Stimulated activated CD4-positive, alpha-beta T cell treated with anti-CD3 and anti-CD28 coated beads, TNF-alpha, amount 100 ng/mL, for 4 hours (primary cell): ENCODE measurements at places on chromosomes 2 and 18.

- DNase-seq, result peak; percentile 26
Observed at GRCh38 chr2:25362434-25363145, 20.9 kb upstream of the DNMT3A start.

DNA sequence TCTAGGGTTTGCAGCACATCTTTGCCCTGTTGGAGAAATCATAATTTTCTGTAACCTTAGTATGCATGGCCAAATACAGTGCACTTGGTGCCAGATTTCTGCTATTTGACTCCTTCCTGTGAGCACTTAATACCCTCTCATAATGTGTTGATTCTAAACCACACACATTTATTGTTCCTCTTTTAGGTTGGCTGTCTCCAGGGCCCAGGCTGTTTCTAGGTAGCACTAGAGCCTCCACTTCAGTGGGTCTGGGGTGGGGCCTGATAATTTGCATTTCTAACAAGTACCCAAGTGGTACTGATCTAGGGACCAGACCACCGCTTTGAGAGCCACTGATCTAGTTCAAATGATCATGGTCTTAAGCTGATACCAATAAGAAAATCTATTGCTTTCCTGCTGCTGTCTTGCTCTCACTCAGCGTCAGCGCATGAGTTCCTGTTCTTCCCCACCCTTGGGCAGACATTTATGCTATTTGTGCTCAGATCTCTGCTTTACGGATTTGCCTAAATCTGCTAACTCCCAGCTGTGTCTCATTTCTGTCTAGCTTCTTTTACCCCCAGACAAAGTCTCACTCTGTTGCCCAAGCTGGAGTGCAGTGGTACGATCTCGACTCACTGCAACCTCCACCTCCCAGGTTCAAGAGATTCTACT, 7.4 kb downstream of the PTRHD1 start:
- no peak for DNase-seq

GRCh38 chr2:45974056-45974455, 322.6 kb downstream of the PRKCE start:
- DNase-seq, result no peak

DNA sequence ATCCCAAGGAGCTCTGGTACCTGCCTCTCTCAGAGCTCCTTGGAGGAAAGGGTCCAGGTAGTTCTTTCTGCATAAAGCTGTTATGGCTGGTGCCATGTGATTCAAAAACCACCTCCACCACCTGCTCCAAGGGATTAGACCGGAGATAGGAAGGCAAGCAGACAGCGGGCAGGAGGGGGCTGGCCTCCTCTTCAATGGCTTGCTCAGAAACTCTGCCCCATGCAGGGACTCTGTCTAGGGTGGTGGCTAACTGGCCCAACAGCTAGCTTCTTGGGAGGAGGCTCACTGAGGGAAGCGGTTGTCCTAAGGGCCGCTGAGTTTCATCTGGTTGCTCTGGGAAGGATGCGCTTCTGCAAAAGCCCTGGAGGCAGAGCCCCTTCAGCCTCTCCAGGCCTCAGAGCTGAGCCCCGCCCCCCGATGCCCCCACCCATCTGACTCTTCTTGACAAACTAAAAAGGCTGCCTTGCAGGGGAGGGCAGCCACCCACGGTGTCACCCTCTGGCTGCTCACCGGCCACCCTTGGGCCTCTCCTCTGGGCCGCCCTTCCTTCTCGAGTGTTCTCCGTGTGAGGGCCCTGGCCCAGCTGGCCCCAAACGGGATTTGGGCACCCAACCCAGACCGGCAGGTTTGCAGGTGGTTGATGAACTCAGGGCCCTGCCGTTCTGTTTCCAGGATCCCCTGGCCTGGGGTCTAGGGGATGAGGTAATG, 90.2 kb downstream of the MCFD2 start:
- DNase-seq, result no peak

GRCh38 chr2:47536696-47537095, 133.7 kb downstream of the MSH2 start:
- DNase-seq, result no peak

DNA sequence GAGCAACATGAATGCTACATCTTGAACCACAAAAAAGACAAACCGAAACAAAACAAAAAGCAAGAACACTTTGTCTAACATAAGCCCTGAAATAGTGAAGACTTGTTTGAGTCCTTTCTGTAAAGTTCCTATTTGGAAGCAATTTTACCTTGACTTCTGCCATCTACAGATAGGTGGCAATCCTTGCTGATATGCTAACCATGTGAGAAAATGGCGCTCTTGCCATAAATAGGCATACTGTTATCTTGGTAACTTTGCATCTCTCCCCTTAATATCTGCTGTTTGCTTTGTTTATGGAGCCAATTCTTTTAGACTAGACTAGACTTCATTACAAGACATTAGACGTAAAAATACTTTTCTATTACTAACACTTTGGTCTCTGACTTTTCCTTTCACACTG, 49.4 kb upstream of the PNPT1 start:
- DNase-seq, result no peak

DNA sequence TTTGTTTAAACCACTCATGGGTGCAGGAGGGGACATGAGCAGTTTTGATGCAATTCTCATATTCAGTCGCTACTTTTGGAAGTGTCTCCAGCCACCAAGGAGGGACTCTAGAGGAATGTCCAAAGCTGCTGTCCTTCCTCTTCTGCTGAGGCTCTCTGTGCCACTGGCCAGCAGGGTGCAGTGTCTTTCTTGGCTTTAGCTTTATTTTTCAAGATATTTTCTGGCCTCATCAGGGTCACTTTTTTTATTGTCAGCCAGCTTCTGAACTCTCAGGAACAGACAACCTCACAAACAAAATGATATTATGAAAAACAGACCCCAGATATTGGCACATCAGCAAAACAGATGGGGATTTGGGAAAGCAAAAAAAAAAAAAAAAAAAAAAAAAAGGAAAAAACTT, 289.3 kb upstream of the ZSWIM2 start:
- no peak for DNase-seq

- DNase-seq, result no peak
Observed at GRCh38 chr18:25365242-25365641, 13.3 kb upstream of the ZNF521 start.

- no peak for DNase-seq
Observed at GRCh38 chr2:53785366-53785765, 1.4 kb downstream of the ASB3 start.

DNA sequence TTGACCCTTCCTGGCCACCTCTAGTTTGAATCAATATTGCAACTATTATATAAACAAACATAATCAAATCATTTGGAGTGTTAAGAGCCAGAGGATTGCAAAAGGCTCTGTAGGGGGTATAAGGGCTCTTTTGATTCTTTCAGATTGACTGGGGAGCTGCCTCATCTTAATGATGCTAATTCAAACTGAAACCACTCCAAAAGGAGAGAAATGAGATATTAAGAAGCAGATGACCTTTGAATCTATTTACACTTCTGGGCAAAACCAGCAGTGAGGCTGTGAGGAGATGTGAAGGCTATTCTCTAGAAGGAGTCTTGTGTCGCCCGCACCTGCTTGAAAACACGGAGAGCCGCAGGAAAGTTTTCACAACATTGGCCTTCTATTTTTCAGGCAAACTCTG, 311.2 kb upstream of the CRIM1 start:
- DNase-seq, result no peak

- no peak for DNase-seq
Observed at GRCh38 chr18:13501891-13502290, 224.5 kb downstream of the FAM210A start.

GRCh38 chr2:127577208-127577475, 41.7 kb downstream of the MYO7B start:
- DNase-seq, result no peak

DNA sequence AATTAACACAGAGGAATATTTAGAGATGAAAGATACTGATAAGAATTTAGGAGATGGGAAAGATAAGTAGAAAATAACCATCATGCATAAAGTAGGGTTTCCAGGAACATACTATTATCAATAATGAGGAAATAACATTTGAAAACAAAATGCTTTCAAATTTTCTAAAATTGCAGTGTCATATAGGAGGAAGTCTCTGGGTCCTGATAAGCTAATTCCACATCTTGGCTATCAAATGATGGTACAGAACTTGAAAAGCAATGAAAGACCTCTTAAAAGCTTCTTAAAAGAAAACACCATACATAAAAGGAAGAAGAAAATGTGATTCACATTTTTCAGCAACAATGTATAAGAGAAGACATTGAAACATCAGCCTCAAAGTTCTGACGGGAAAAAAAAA, 1024.8 kb downstream of the TSN start:
- DNase-seq, result no peak

GRCh38 chr2:40197121-40197520, 254.8 kb downstream of the SLC8A1 start:
- DNase-seq, result no peak

GRCh38 chr18:41587976-41588375, 367.1 kb upstream of the PIK3C3 start:
- no peak for DNase-seq

DNA sequence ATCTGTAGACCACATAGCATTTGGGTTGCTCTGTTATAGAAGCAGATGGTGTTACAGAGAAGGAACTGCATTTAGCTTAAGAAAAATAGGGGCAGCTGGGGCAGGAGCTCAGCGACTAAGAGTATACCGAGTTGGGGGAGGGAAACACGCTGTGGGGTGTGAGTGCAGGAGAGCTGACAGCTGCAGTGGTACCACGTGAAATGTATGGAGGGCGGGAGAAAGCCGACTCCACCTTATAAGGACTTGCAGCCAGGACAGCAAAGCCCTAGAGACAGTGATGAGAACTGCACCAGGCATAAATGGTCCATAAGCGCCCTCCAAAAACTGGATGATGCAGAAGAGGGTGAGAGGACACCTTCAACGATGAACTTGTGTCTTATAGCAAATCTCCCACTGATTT, 237.6 kb downstream of the PRKCE start:
- DNase-seq, result no peak

- DNase-seq, result no peak
Observed at GRCh38 chr18:73617981-73618380, 529.7 kb downstream of the FBXO15 start.

GRCh38 chr2:204505488-204505887, 39.8 kb upstream of the PARD3B start:
- DNase-seq, result no peak

- DNase-seq, result no peak
Observed at GRCh38 chr18:11980163-11980493, 1.2 kb upstream of the IMPA2 start.

DNA sequence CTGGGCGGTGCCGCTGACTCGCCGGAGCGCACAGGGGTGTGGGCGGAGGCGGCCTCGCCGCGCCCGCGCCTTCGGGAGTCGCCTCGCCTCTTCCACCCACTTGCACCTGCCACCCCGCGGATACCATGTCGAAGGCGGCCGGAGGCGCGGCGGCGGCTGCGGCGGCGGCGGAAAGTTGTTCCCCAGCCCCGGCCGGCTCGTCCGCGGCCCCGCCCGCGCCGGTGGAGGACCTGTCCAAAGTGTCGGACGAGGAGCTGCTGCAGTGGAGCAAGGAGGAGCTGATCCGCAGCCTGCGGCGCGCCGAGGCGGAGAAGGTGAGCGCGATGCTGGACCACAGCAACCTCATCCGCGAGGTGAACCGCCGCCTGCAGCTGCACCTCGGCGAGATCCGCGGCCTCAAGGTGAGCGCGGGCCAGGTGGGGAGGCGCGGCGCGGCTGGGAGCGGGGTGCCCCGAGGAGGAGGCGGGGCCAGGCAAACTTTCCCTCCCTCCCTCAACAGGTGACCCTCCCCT, 766 bp downstream of the CCDC85A start:
- DNase-seq, result no peak

GRCh38 chr2:9722451-9722850, 91.7 kb upstream of the YWHAQ start:
- DNase-seq, result no peak

GRCh38 chr2:182324665-182325064, 102.2 kb downstream of the PDE1A start:
- DNase-seq, result no peak

GRCh38 chr2:61951881-61952280, 46.4 kb downstream of the COMMD1 start:
- no peak for DNase-seq

DNA sequence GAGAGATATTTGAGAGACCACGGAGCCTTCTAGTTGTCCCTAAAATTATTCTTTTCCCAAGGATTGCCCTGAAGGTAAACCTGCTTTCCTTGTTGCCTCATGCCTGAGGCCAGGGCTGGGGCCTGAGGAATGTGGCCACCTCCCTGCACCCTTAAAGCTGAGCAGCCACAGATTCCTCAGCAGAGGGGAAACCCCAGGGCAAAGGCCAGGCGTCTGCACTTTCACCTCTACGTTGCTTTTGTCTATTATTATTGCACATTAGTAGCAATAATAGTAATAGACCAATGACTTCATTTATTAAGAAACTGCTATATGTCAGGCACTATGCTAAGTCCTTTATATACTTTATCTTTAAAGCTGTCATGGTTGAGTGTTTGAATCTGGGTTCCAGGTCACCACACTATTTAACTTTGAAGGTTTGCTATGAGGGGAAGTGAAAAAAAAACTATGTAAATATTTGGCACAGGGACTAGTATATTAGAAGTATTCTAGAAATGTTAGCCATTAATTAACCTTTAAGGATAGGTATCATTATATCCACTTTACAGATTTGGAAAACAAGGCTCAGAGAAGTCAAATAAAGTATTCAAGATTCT, 104.2 kb downstream of the LRRC30 start:
- no peak for DNase-seq

DNA sequence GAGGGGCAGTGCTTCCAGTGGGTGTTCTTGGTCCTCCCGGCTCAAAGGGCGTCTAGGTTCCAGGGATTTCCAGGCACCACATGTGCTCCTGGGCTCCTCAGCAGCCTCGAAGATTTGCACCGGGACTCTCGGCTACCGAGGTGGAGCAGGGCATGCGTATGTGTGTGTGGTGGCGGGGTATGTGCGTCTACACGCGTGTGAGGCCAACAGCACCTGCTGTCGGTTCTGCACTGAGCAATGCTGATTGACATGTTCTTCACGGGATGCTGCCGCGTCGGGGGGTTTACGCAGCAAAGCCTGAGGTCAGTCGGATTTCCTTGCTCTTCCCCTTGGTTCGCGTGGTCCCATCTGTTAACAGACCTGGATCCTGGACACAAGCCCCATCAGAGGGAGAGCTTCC, 119.8 kb downstream of the NDUFA10 start:
- DNase-seq, result no peak

DNA sequence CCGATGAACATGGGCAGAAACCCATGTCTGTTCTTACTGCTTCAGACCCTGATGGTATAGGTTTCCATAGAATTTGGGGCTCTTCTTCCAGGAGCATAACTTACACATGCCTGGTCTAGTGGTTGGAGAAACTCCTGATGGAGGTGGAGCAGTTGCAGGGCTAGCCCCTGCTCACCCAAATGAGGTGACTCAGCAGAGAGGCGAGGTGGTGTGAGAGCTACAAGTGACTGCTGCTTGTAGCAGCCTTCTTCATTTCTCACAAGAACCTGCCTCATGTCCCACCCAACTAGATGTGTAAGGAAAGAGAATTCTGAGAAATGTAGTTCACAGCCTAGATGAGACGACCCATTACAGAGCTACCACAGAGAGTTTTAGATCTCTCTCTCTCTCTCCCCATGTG, 105.3 kb downstream of the ZNF407 start:
- DNase-seq, result no peak

DNA sequence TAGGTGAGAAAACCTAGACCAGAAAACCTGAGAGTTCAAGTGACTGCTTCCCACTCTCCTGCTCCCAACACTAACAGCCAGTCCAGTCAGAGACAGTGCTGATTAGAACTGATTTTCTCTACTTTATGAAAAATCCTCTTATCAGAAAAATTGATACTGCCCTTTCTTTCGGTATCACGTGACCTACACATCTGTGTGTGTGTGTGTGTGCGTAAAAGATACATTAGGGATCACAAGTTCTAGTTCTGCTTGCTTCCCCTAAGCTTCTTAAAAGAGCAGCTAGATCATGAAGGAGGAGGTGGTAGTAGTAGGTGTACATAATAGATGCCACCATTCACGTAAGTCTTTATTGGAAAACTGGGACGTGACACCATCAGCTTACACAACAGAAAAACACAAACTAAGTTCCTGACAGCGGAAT, 1.5 kb downstream of the ARL5A start:
- DNase-seq, result no peak
